ENCODE measurements at places on chromosomes 12 and 14. TPM values are rescaled to one million over a fixed set of nuclear protein-coding genes. Genes with fewer than 3 reads are reported as not detected.

- no peaks in the 10 kb centered on the region for H3K4me1 ChIP-seq
- H3K27ac ChIP-seq: no peak overlapping the region
- no peak for DNase-seq
- H3K27me3 ChIP-seq: no peaks in the 10 kb centered on the region
- no peaks in the 10 kb centered on the region for H3K36me3 ChIP-seq
Observed at GRCh38 chr14:77917491-77918201, 117.7 kb downstream of the ADCK1 start.

- H3K4me1 ChIP-seq: no peaks in the 10 kb centered on the region
- H3K36me3 ChIP-seq: no peaks in the 10 kb centered on the region
- DNase-seq: no peak
- no peak overlapping the region for H3K4me3 ChIP-seq
Observed at GRCh38 chr14:100159865-100160533, 554 bp upstream of the DEGS2 start.

GRCh38 chr14:56202256-56202655, 84.0 kb downstream of the PELI2 start:
- no peaks in the 10 kb centered on the region for H3K27me3 ChIP-seq
- peaks cover 16% of the 10 kb centered on the region for H3K4me1 ChIP-seq
- no peaks in the 10 kb centered on the region for H3K36me3 ChIP-seq
- DNase-seq: no peak
- H3K4me3 ChIP-seq: no peak overlapping the region

DNA sequence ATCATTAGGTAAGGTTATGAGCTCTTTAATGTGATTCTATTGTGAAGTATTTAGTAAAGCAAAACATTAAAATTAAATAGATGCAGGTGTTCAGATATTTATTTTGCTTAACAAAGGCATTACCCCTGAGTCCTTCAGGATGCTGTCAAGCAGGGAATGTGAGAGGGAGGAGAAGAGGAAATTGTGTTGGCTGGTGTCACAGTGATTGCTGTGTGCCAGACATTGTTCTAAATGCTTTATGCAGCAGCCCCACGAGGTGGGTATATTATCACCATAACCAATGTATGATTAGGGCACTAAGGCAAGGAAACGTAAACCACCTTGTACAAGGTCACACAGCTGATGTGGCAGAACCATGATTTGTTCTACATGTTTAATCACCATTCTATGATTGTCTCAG, 80.1 kb downstream of the STAB2 start:
- H3K36me3 ChIP-seq: no peaks in the 10 kb centered on the region
- H3K4me1 ChIP-seq: no peaks in the 10 kb centered on the region
- H3K27ac ChIP-seq: no peak overlapping the region
- H3K27me3 ChIP-seq: peaks cover 2% of the 10 kb centered on the region
- no peak overlapping the region for H3K4me3 ChIP-seq

- no peak for DNase-seq
- H3K36me3 ChIP-seq: no peaks in the 10 kb centered on the region
- no peak overlapping the region for H3K27ac ChIP-seq
- no peaks in the 10 kb centered on the region for H3K4me1 ChIP-seq
Observed at GRCh38 chr14:77970646-77971045, 170.7 kb downstream of the ADCK1 start.

GRCh38 chr12:74031045-74031444, 506.6 kb upstream of the ATXN7L3B start:
- no peak overlapping the region for H3K27ac ChIP-seq
- H3K36me3 ChIP-seq: no peaks in the 10 kb centered on the region
- H3K4me1 ChIP-seq: no peaks in the 10 kb centered on the region

The STON2 gene
- 49.6 TPM for total RNA-seq

The FGF23 gene
- not detected for total RNA-seq

The PRORP gene
- total RNA-seq: 30.4 TPM

The RIN3 gene
- total RNA-seq: 10.3 TPM

Data from osteoblast (primary cell).